ENCODE measurements at places on chromosomes 2 and 18.

GRCh38 chr2:138626148-138626547 lies 124.6 kb downstream of the SPOPL start:
- no peak for DNase-seq

DNA sequence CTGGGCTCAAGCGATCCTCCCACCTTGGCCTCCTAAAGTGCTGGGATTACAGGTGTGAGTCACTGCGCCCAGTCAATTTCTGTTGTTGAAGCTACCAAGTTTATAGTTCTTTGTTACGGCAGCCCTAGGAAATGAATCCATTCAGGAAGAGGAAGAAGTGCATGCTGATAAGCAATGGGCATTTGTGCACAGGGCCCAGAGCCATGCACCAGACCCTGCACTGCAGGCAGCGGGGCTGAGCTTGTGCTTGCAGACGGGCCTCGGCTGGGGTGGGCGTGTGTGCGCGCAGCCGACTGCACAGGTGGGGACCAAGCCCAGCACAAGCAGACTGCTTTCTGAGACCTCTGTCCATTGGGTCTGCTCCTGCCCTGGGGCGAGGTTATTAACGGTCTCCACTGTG lies 144.6 kb downstream of the CABLES1 start:
- DNase-seq, result no peak

DNA sequence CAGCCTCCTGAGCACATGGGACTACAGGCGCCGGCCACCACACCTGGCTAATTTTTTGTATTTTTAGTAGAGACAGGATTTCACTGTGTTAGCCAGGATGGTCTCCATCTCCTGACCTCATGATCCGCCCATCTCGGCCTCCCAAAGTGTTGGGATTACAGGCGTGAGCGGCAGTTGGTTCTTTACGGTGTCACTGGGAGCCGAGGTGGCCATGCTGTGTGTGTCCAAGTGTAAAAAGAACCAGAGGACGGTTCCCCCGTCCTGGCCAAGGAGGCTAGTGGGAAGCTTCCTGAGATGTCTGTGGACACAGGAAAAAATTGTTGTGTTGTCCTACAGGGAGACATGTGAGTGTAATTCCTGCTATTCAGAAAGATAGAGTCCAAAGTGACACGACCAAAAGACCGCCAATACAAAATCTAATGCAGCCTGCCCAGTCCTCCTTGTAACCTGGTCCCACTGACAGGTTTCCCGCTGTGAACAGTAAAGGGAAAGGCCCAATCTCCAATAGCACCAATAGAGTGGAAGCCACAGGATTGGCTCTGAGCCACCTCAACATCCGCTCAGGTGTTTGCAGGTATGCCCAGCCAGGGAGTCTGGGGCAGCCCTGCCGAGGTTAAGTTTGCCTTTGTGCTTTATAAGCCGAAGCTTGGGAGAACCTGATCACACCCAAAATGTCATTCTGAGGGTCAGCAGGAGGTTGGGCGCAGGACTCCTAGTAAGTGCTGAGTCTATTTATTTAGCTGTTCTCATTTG lies 40.6 kb downstream of the NCK2 start:
- DNase-seq, result no peak

DNA sequence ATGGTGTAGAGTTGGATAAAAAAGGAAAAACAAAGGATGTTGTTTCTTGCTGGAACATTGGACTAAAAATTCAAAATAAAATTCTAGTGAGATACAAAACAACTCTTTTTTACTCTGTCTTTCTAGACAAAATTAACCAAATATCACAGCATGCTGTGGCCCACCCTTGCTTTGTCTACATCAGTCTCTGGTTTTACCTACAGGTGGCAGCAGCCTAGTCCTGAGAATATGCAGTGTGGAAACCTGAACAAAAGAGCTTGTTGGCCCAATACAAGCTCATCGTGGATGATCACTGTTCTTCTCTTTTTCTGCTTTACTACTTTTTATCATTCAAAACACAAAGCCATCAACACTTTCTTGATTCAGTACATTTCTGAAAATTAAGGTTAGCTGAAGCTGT lies 210.4 kb downstream of the CDH19 start:
- no peak for DNase-seq

GRCh38 chr2:224024270-224024669 lies 14.8 kb downstream of the SERPINE2 start:
- no peak for DNase-seq

- DNase-seq, result no peak
These were observed 81.9 kb downstream of the SLC8A1 start for GRCh38 chr2:40370007-40370395.

DNA sequence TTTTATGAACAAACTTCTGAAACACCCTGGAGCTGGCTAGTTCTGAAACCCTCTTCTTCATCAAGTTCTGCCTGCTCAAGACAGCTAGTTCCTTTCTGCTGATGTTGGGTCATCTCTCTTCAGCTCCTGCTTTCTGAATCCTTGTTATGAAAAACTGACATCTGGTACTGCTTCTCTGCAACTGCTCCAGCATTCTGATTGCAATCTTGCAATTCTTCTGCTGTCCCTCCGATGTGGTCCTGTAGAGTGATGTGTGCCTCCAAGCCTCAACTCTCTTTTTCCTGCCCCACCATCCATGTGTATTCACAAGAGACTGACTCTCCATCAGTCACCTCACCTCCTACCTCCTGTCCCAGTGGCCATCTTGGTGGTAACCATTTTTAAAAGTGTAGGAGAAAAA lies 21.8 kb downstream of the COL6A3 start:
- DNase-seq, result no peak

DNA sequence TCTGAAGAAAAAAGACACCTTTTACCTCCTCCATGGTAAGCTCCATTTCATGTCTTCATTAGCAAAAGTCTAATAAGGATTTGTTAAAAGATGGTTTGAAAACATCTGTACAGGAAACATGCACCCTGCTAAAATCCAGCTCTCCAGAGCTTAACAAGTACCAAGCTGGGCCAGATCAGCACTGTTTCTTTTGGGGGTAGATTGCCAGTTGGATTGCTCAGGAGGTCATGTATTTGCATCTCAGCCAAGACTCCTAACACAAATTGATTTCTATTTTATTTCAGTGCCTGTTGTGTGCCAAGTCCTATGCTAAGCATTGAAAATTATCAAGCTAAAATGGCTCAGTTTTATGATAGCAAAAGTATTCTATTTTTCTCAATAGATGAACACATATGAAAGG lies 3.4 kb upstream of the TMEM182 start:
- no peak for DNase-seq

- DNase-seq, result no peak
These were observed 42.2 kb upstream of the DSC1 start for GRCh38 chr18:31204833-31205232.

DNA sequence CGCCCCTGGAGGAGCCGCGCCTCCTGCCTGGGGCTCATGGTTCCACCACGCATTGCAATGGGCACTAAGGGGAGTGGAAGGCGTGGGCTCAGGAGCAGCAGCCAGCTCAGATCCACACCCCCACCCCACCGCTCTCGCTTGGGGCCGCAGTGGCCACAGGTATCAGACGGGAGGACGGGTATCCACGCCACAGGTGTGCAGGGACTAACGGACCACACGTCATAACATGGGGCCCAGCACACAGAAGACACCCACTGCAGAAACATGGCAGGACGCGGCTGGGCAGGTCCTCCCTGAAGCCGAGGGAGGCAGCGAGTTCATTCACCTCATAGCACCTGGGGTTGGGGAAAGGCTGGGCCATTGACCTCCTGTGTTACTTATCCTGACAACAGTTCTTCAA lies 13.0 kb downstream of the HDAC4 start:
- no peak for DNase-seq

GRCh38 chr2:224865016-224865415 lies 148.9 kb upstream of the CCDC195 start:
- no peak for DNase-seq

- DNase-seq, result no peak
These were observed 75.6 kb downstream of the ATL2 start for GRCh38 chr2:38301340-38301968.

DNA sequence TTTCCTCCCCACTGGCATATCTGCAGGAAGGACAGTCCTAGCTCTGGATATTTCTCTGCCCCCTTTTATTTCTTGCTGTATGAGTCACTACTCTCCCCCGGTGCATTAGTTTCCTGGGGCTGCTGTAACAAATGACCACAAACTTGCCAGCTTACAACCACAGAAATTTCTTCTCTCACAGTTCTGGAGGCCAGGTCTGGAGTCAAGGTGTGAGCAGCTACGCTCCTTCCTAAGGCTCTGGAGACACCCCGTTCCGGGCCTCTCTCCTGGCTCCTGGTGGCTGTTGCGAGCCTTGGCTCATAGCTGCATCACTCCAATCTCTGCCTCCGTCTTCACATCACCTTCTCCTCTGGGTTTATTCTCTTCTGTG lies 34.1 kb downstream of the PTPRM start:
- no peak for DNase-seq

GRCh38 chr2:233092432-233093165 lies 32.5 kb downstream of the INPP5D start:
- DNase-seq, result no peak

DNA sequence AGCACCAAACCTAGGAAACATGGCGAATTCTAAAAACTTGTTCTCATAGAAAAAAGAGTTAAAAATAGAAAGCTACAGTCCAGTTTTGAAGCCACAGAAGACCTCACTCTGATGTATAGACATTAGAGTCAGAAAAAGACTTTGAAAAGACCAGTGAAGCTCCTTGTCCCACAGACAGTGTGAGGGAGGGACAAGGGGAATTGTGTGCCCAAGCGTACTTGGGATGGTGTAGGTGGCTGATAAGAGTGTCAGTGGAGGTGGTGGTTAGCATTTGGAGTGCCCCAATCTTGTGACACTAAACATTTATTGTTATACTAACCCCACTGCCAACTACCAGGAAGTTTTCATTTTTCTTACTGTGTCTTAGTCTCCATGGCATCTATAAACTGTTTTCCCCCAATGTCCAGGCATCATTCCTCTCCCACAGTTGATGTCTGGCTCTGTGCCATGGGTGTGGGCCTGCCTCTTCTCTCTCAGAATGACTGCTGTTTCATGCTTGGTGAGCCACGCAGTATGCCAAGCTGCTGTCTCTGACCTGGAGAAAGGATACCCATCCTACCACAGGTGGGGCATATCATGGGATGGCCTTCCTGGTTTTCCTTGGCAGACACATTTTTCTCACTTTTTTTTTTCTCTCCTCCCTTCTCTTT lies 161.4 kb downstream of the RPIA start:
- no peak for DNase-seq

DNA sequence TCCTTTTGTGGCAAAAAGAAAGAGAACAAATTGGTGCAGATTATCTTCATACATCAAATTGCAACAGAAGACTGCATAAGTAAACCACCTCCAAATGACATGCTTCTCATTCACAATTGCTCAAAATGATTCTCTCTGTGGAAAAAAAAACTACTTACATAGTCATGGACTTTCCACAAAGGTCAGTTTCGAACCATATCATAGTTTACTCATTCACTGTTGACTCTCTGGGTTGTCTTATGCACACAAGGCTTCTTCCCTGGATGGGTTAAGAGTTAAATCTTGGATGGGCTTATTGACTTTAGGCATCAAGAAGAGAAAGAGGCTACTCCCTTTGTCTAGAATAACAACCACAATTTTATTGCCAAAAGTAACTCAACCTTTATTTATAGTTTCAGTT lies 91.3 kb upstream of the RAB27B start:
- no peak for DNase-seq

GRCh38 chr2:231884438-231885140 lies 41.6 kb downstream of the NPPC start:
- no peak for DNase-seq

GRCh38 chr18:55214969-55215368 lies 255.7 kb upstream of the CCDC68 start:
- DNase-seq, result no peak
